ENCODE measurements at places on chromosomes 2 and 18.

GRCh38 chr18:39462436-39462835 lies 1896.8 kb upstream of the CELF4 start:
- DNase-seq, result no peak
- H3K4me3 ChIP-seq, result no peak overlapping the region
- peaks cover 2% of the 10 kb centered on the region for H3K36me3 ChIP-seq
- H3K27ac ChIP-seq, result no peak overlapping the region

GRCh38 chr18:3306391-3306790 lies 44.5 kb downstream of the MYL12B start:
- no peaks in the 10 kb centered on the region for H3K4me1 ChIP-seq
- H3K36me3 ChIP-seq, result no peaks in the 10 kb centered on the region

DNA sequence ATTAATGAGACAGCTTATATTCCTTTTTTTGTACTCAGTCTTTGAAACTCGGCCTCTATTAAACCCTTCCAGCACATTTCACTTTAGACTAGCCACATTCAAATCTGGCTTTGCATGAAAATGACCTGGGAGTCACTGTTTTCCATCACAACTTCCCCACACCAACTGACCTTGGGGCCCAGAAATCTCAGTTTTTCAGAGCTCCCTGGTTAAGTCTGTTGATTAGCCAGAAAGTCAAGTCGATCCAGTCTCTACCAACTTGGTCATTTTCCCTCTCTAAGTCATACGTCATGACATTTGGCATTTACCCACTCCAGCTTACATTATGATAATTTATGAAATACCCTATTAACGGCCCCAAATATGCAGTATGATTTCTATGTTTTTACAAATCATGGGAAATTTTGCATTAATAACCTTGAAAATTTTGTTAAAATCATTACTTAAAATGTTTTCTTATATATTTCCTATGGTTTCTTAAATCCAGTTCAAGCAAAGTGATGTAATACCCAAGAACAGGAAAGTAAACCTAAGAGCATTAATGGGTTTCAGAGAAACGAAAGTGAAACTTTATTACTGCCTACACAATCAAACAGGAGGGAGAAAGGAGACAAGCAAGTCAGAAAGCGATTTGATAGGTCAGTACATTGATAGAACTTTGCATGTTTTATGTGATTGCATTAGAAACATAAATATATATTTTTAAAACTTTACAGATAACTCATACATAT lies 77.1 kb downstream of the SPATS2L start:
- peaks cover 40% of the 10 kb centered on the region for H3K4me1 ChIP-seq
- no peak for DNase-seq
- H3K27ac ChIP-seq, result peak overlapping the region; percentile 63
- H3K27me3 ChIP-seq, result no peaks in the 10 kb centered on the region

- peaks cover 18% of the 10 kb centered on the region for H3K4me1 ChIP-seq
- peaks cover 16% of the 10 kb centered on the region for H3K36me3 ChIP-seq
- H3K27me3 ChIP-seq, result no peaks in the 10 kb centered on the region
- H3K27ac ChIP-seq, result no peak overlapping the region
- no peak overlapping the region for H3K4me3 ChIP-seq
- DNase-seq, result no peak
These were observed 2.2 kb downstream of the TPGS2 start for GRCh38 chr18:36826556-36826955.

DNA sequence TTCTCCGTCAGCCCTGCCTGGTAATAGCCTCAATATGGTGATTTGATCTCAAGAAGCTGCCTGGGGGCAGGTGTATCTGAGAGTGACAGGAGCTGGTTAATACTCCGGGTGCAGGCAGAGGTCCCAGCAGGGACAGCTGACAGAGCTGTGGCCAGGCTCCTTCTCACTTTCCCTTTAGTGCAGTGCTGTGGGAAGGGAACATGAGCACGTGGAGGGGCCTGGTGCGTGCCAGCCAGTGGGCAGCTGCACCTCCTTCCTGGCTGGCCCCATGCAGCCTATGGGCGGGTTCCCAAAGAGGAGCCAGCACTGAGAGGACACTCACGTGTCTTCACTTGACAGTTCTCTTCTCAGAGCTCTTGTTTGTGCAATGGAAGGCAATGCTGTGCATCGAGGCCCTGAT lies 9.1 kb downstream of the CNNM4 start:
- peak overlapping the region; percentile 67 for H3K27ac ChIP-seq
- H3K4me1 ChIP-seq, result peaks cover 3% of the 10 kb centered on the region
- DNase-seq, result no peak
- H3K4me3 ChIP-seq, result no peak overlapping the region

- no peaks in the 10 kb centered on the region for H3K4me1 ChIP-seq
- peaks cover 21% of the 10 kb centered on the region for H3K27me3 ChIP-seq
- no peak overlapping the region for H3K27ac ChIP-seq
- no peak overlapping the region for H3K4me3 ChIP-seq
- H3K36me3 ChIP-seq, result no peaks in the 10 kb centered on the region
These were observed 18.6 kb upstream of the ADCYAP1 start for GRCh38 chr18:886076-886475.

DNA sequence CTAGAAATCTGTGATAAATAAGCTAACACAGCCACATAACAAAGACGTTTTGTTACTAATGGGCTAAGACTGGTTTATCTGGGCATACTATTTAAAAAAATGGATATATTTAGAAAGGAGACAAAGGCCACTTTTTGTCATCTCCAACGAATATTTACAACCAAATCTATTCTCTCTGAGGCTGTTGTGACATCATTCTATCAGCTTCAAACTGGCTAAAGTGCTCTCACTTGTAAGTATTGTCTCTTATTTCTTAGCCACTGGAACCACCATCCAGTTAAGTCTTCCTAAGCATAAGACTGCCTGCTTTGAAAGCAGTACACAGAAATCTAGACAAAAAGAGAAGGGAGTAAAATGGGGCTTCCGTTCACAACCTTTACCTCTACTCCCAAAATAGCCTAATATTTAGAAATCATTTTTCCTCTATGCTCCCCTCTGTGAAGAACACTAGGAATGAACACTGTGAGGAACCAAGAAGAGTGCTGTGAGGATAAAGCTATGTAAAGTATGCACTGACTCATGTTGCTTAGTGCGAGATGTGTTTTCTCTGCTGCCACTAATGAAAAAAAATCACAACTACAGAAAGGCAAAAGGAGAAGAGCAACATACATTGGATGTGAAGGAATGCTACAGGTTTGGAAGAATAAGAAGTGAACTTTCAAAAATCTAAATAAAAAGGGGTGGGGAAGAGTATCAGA lies 264.1 kb downstream of the EXOC6B start:
- no peak overlapping the region for H3K4me3 ChIP-seq
- peak overlapping the region; percentile 71 for H3K27ac ChIP-seq
- H3K27me3 ChIP-seq, result no peaks in the 10 kb centered on the region

DNA sequence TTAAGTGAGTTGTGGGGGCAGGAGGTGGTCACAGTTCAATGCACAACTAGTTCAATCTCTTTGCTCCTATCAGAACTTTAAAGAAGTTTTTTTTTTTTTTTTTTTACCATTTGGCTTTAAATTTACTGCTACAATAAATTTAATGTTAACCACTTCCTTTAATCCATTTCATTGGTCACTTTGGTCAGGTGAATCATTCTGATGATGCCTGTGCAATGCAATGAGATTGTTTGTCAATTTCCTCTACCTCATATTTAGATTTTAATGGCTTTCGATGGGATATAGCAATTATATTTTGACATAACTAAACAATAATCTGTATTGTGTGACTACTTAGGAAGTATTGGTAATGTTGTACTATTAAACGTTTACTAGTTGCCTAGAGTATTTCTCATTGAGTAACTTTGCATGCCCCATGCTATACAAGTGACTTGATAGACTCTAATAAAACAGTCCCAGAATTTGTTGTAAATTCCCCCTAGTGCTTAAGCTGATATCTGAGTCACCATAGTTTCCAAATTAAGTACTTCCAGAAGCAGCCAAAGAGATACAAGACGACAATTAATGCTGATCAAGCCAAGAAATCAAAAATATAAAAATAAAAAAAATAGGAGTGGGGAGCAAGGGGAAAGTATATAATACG lies 52.9 kb upstream of the SERPINB2 start:
- DNase-seq, result no peak
- H3K27me3 ChIP-seq, result no peaks in the 10 kb centered on the region
- no peaks in the 10 kb centered on the region for H3K36me3 ChIP-seq
- H3K4me1 ChIP-seq, result peaks cover 1% of the 10 kb centered on the region

DNA sequence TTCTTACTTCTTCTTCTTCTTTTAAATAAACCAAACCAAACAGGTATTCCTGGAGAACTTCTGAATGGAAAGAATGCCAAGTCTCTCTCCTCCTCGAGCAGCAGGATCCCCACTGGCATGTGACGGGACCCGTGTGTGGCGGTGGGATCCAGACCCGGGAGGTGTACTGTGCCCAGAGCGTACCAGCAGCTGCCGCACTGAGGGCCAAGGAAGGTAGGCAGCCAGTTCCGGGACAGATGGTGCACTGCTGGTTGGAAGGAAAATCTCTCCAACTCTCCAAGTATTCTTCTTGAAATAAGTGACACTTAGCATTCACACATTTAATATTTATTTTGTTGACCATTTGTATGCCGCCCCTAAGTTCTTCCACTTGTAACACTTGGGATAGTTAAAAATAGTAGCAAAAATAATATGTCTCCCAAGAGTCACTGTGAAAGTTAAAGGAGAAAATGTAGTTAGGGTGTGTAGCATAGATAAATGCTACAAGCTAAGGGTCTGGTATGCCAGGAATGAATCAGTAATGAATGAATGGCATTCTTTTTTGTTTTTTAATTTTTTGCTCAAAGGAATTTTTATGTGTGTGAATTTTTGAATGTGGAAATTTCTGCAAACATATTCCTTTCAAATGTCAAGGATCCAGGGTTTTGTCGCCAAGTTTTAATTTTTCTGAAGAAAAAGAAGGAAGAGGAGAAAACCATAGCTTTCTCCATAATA lies 349.9 kb downstream of the THSD7B start:
- H3K4me3 ChIP-seq, result no peak overlapping the region
- no peak for DNase-seq

DNA sequence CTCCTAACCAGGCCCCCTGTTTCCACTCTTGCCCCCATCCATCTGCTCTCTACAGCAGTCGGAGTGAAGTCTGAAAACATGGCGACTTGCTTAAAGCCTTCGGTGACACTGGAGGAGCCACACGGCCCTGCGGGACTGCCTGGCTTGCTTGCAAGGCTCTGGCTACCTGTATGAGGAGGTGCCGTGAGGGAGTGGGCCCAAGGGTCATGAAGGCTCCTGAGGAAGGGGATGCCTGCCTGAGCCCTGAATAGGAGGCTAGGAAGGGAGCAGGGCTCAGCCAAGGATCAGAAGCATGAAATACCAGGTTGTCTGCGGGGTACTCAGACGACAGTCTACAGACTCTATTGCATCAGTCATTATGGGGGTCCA lies 75.4 kb downstream of the EMX1 start:
- H3K27ac ChIP-seq, result peak overlapping the region; percentile 49
- DNase-seq, result no peak
- peaks cover 12% of the 10 kb centered on the region for H3K4me1 ChIP-seq
- no peak overlapping the region for H3K4me3 ChIP-seq

DNA sequence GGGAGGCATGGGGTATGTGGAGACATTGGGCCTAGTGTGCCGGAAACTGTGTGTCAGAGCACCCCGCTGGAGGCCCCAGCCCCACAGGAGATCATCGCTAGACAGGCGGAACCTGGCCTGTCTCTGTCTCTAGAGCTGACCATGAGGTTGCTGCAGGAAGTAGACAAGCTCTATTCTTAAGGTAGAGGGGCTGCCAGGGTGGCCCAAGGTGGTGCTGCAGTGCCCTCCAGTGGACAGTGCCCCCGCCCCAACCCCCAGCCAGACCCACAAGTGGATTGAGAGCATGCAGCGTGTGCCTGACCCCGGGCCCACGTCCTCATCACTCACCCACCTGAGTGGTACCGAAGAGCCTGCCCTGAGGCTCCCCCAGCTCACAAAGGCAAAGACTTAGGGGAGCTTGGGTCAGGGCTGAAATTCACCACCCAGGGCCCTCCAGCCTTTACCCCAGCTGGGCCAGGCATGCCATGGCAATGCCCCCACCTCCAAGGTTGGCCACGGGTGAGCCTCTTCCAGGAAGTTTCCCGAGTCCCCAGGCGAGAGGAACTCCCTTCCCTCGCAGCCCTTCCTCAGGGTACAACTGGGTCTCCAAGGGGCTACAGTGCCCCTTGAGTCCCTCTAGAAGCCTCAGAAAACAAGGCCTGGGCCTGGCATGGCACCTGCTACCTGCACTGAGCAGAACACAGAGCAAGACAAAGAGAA lies 155.0 kb downstream of the TTC32 start:
- H3K27me3 ChIP-seq, result peaks cover 4% of the 10 kb centered on the region
- H3K4me3 ChIP-seq, result no peak overlapping the region
- DNase-seq, result peak; percentile 53
- no peaks in the 10 kb centered on the region for H3K36me3 ChIP-seq
- H3K27ac ChIP-seq, result peak overlapping the region; percentile 39

GRCh38 chr18:28007841-28008240 lies 169.1 kb downstream of the CDH2 start:
- no peaks in the 10 kb centered on the region for H3K27me3 ChIP-seq
- H3K4me1 ChIP-seq, result no peaks in the 10 kb centered on the region
- H3K4me3 ChIP-seq, result no peak overlapping the region
- no peak overlapping the region for H3K27ac ChIP-seq
- DNase-seq, result no peak
- H3K36me3 ChIP-seq, result peaks cover 18% of the 10 kb centered on the region

DNA sequence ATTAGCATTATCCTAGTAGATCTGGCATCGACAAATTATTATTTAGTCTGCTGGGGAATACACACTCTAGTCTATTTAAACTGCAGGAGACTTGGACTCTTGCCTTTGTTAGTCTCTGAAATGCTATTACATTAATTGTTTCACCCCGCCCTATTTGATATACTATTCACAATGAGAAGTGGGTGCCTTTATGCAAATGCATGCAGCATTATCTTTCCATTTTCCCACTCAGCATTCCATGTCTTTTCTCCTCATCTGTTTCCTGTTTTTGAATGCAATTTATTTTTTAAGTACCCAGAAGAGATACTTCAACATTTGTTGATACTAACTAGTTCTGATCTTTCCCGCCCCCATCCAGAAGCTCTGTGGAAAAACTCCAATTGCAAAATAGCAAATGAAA lies 395.3 kb upstream of the NXPH2 start:
- no peak overlapping the region for H3K4me3 ChIP-seq
- peaks cover 2% of the 10 kb centered on the region for H3K4me1 ChIP-seq
- H3K36me3 ChIP-seq, result no peaks in the 10 kb centered on the region
- H3K27me3 ChIP-seq, result no peaks in the 10 kb centered on the region
- no peak for DNase-seq

DNA sequence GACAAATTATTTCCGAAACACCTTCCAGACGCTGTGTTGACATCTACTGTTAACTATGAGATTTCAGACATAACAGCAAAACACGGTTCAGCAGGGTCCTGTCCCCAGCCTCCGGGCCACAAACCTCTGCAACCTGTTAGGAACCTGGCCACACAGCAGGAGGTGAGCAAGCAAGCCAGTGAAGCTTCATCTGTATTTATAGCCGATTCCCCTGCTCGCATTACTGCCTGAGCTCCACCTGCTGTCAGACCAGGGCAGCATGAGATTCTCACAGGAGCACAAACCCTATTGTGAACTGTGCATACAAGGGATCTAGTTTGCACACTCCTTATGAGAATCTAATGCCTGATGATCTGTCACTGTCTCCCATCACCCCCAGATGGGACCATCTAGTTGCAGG lies 31.1 kb downstream of the NDUFA10 start:
- no peak overlapping the region for H3K4me3 ChIP-seq
- H3K36me3 ChIP-seq, result peaks cover 14% of the 10 kb centered on the region
- no peaks in the 10 kb centered on the region for H3K4me1 ChIP-seq
- H3K27ac ChIP-seq, result no peak overlapping the region
- no peak for DNase-seq

- no peak for DNase-seq
- H3K4me1 ChIP-seq, result peaks cover 4% of the 10 kb centered on the region
- H3K36me3 ChIP-seq, result no peaks in the 10 kb centered on the region
- no peaks in the 10 kb centered on the region for H3K27me3 ChIP-seq
- H3K27ac ChIP-seq, result no peak overlapping the region
These were observed 254.6 kb upstream of the RND3 start for GRCh38 chr2:150742094-150742493.
